ENCODE measurements at places on chromosomes 2 and 18. TPM values are rescaled to one million over a fixed set of nuclear protein-coding genes. Genes with fewer than 3 reads are reported as not detected.

DNA sequence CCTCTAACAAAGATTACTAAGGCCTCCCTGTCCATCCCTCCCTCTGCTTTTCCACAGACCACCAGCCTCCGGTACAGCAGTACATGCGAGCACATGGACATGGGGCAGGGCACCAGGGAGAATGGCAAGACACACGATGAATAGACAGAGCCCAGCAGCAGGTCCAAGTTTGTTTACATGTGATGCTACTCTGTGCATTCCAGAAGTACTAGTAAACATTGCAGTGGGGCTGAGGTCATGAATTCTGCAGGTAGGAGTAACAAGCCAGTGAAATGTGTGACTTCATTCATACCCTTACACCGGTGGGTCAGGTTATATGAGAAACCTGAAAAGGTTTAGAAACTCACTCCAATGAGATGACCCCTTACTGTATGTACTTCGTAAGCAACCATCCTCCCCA is 205.7 kb downstream of the BCL11A start:
- DNase-seq, result no peak
- no peaks in the 10 kb centered on the region for H3K27me3 ChIP-seq
- no peaks in the 10 kb centered on the region for H3K36me3 ChIP-seq
- no peaks in the 10 kb centered on the region for H3K4me1 ChIP-seq
- H3K27ac ChIP-seq, result no peak overlapping the region
- H3K4me3 ChIP-seq, result no peak overlapping the region

ARHGEF33 gene
- 0.18 TPM for total RNA-seq

GRCh38 chr18:51229328-51229727 is 31.8 kb upstream of the MEX3C start:
- no peaks in the 10 kb centered on the region for H3K36me3 ChIP-seq
- DNase-seq, result no peak
- no peak overlapping the region for H3K27ac ChIP-seq
- no peak overlapping the region for H3K4me3 ChIP-seq

GRCh38 chr2:232973796-232974195 is 39.3 kb downstream of the NGEF start:
- no peak overlapping the region for H3K4me3 ChIP-seq
- H3K36me3 ChIP-seq, result no peaks in the 10 kb centered on the region
- H3K27ac ChIP-seq, result no peak overlapping the region
- no peak for DNase-seq
- H3K4me1 ChIP-seq, result no peaks in the 10 kb centered on the region
- peaks cover 29% of the 10 kb centered on the region for H3K27me3 ChIP-seq

DNA sequence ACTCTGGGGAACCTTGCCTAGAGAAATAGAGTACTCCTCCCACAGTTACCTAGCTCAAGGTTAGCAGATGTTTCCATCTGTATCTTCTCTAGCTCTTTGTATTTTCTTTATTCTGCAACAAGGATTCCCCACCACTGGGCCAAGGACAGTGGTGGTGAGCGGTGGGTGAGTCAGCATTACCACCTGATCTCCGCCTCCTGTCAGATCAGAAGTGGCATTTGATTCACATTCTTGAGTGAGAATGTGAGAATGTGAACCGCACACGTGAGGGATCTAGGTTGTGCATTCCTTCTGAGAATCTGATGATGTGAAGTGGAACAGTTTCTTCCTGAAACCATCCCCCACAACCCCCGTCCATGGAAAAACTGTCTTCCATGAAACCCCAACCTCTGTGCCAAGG is 9.0 kb downstream of the EPB41L3 start:
- no peak for DNase-seq
- no peaks in the 10 kb centered on the region for H3K36me3 ChIP-seq
- H3K4me1 ChIP-seq, result peaks cover 2% of the 10 kb centered on the region
- H3K4me3 ChIP-seq, result no peak overlapping the region

Data from IMR-90 (cell line).